GDM1 (cell line): ENCODE measurements at places on chromosomes 2 and 18.

DNA sequence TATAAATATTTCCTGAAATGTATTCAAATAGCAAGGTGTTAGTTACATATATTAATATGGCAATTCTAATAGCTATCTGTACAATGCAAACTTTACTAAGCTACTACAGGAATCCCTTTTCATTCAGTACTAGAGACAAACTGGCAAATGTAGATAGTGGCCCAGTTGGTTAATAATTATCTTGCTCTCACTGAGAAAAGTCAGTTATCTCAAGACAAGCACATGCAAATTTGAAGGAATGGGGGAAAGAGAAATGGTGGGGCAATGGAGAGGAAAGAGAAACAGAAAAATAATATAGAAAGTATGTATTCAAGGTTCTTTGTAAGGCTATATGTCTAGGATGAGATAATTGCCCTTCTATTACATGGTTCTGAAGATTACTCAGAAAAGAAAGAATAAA, 280.0 kb downstream of the FIGN start:
- no peak for DNase-seq

DNA sequence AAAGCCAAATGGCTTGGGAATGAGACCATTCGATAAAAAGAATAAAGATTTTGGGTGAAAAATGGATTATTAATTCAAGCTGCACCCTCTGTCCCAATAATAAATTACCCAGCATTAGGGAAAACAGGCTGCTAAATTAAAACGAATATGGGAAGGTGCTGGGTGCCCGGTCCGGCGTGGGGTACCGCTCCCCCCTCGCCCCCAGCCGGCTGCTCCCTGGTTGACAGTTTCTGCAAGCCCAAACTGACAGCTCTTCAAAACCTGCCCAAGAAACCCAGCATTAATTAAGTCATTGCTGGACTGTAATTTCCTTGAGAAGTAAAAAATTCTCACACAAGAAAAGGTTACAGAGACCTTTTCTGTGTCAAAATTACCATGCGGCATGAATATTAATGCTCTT, 98.6 kb downstream of the PTGR3 start:
- no peak for DNase-seq

- no peak for DNase-seq
Measured at GRCh38 chr2:107529146-107529545, 297.5 kb upstream of the RGPD4 start.

DNA sequence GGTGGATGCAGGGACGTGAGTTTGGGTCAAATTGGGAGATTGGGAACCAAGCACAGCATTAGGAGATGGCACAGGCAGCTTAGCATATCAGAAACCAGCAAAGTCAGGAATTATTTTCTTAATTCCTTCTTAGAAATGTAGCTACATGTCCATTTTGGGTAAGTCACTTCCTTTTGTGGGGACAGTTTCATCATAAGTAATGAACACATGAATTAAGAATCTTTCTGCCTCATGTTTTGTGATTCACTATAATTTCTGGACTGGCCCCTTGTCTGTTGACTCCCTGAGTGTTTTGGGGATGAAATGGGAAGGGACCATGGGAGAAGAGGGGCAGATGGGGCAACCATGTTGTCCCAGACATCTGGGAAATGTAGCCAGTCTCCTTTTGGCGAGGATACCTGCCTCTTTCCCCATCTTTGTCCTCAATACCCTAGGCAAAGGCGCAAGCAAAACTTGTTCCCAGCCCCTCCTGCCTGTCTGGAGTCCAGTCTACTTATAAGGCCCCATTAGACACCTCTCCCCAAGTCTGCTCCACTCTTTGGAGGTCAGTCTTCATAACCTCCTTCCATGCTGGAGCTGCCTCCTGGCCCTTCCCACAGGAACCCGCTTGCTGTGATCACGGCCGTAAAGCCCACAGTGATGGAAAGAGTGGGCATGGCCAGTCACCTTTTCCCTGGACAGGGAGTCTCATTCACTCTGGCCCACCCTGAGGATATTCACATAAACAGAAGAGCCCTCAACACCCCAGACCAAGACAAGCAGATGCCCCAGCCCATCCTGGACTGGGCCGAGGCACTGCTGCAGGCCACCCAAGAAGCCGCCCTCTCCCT, 25.7 kb downstream of the MTHFD2 start:
- DNase-seq: no peak

- no peak for DNase-seq
Measured at GRCh38 chr2:193523662-193524061, 1328.9 kb upstream of the TMEFF2 start.

DNA sequence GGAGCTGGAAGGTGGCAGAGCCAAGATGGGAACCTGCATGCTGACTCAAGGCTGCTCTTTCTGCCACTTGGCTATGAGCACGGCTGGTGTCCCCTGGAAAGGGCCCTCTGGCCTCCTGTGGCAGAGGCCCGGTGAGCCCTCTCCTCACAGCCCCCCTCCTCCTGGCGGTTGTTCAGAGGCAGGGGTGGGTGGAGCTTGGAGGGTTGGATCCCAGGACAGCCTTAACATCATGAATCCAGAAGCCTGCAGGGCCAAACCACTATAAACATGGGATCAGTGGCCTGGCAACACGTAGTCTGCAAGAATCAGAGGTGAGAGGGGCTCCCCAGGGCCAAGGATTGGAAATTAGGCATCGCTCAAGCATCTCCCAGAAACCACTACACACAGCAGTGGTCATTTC, 48.5 kb upstream of the LOXHD1 start:
- DNase-seq: no peak

DNA sequence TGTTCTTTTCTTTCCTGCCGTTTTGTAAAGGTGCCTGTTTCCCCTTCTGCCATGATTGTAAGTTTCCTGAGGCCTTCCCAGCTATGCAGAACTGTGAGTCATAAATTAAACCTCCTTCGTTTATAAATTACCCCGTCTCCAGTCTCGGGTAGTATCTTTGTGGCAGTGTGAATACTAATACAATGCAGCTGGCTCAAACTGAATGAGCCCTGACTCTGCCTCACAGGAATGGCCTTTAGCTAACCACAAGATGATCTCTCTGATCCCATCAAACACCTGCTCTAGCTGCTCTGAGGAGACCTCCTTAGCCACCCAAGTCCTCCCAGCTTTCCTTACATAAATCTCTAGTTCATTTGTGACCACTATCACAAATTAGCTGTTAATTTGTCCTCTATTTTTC, 41.5 kb upstream of the CAB39 start:
- no peak for DNase-seq
